ENCODE measurements at places on chromosomes 12 and 14. TPM values are rescaled to one million over a fixed set of nuclear protein-coding genes. Genes with fewer than 3 reads are reported as not detected.

DNA sequence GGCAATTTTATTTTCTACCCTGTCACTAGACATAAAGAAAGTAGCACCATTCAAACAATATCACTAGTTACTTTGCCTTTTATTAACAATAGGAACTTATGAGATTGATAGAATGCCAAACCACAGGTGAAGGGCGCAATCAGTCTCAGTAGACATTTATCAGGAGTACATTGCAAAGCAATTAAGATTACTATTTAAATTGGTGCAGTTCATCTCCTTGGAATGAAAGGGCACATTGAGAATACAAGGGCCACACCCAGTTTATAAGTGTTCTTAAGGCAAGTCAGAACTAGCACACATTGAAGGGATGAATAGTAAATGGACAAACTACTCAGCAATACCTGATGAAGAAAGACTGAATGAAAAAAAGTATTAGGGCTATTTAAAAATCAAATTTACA is 601.4 kb downstream of the C12orf50 start:
- DNase-seq: no peak

GRCh38 chr14:92321701-92322100 is 1.3 kb upstream of the SLC24A4 start:
- no peak for DNase-seq

- no peak for DNase-seq
Observed at GRCh38 chr14:101934601-101935150, 29.7 kb upstream of the DYNC1H1 start.

GRCh38 chr12:95431120-95431519 is 42.8 kb upstream of the METAP2 start:
- no peak for DNase-seq

DNA sequence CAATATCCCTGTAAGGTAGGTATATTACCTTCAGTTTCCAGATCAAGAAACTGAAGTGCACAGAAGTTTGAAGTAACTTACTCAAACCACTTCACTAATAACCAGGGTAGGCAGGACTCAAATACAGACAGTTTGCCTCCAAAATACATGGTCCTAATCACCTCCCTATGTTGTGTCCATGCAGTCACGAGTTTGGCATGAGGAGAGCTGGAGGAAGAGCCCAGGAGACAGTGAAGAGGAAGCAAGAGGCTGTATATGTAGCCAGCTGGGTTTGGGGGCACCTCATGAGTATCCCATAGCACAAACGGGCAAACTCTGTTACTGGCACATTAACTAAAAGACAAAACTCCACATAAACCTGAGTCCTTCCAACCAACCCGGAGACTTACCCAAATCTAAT is 79.2 kb downstream of the DUSP16 start:
- DNase-seq: no peak

DNA sequence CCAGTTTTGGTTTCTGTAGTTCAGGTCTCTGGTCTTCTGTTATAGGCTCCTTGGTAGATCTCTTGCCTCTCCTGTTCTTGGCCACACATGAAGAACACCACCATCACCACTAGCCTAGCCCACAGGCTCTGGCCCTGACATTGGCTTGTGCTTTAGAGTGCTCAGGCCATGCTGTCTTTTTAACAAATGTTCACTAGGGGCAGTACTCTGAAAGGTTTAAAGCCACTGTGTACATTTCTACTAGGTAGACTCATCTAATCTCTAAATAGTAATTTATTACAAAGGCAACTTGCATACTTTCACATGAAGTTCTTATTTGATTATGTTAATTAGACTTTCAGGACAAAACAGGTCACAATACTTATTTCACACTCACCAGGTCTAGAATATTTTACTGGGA is 38.3 kb downstream of the PDE6H start:
- DNase-seq: no peak

DNA sequence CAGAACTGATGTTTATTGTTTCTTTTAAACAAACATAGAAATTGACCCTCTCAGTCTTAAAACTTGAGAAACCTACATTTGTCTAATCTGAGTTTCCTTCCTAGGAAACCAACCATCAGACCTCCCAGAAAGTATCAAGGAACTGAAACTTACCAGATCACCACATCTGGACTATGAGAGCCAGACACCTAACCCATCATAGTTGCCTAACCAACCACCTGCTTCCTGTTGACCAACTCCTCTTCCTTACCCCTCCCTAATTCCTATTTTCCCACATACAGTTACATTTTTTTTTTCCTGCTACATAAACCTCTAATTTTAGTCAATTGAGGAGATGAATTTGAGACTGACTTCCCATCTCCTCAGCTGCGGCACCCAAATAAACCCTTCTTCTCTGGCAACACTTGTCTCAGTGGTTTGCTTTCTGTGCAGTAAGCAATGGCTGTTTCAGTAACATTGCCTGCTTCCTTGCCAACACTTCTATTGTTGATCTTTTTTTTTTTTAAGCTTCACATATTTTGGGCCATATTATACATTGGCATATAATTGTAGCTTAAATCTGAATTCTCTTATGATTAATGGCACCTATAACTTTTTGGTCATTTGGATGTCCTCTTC is 34.3 kb downstream of the KLRD1 start:
- DNase-seq: no peak

DNA sequence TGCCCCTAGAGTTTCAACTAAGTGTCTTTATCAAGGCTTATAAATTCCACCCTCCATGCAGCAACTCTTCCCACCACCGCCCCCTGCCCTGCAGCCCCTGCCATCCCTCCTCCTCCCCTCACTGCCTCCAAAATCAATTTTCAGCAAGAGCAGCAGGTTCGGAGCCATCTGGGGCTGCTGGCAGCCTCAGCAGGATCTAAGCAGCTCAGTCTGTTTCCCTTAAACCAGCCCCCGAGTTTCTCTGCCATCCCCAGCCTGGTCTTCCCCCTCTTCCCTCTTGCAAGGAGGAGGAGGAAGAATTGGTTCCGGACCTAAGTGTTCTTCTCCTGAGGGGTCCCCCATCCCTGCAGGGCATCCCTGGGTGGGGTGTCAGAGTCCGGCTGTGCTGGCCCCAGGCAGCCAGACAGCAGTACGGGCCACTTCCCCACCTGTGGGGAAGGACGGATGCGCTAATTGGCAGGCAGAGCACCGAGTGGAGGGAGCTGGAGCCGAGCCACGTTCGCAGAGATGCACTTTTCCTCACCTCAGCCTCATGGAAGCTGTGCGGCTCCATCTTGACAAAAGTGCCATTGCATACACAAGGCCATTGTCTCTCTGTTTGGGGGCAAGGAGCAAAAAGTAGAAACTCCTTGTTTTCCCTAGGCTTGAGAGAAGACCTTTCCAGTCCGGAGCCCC is 189.3 kb downstream of the KCNA5 start:
- DNase-seq: no peak

DNA sequence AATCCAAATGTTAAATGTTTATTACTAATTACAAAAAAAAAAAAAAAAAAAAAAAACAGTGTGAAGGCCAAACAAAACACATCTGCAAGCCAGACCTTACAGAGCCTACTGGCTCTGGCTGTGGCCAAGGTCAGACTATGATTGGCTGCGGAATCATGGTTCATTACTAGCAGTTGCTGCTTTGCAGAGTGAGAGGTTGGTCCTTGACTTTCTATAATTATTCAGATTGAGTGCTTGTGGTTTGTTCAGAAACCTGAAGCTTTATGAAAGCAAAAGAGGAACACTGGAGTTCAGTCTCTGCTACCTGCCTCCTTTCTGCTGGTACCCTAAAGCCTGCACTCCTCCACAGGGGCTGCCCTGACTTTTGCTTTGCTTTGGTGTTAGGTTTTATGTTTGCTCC is 550.9 kb downstream of the BCL11B start:
- DNase-seq: no peak

DNA sequence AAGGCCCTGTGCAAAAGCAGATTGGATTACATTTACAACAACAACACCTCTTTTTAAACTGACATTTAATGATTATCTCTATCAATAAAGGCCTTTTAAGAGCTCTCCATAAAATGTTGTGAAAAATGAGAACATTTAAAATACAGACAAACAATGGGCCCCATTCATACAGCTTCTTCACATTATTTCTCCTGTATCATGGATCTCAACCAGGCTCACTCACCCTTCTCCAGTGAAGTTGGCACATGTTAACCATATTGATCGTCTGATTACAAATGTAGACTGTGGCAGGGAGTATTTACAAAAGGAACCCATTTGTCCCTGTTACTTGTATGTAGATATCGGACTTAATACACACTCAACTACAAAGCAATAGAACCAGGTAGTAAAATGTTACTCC is 220.2 kb upstream of the BTG1 start:
- no peak for DNase-seq

- no peak for DNase-seq
Observed at GRCh38 chr14:105486974-105487448, 325 bp downstream of the CRIP1 start.

DNA sequence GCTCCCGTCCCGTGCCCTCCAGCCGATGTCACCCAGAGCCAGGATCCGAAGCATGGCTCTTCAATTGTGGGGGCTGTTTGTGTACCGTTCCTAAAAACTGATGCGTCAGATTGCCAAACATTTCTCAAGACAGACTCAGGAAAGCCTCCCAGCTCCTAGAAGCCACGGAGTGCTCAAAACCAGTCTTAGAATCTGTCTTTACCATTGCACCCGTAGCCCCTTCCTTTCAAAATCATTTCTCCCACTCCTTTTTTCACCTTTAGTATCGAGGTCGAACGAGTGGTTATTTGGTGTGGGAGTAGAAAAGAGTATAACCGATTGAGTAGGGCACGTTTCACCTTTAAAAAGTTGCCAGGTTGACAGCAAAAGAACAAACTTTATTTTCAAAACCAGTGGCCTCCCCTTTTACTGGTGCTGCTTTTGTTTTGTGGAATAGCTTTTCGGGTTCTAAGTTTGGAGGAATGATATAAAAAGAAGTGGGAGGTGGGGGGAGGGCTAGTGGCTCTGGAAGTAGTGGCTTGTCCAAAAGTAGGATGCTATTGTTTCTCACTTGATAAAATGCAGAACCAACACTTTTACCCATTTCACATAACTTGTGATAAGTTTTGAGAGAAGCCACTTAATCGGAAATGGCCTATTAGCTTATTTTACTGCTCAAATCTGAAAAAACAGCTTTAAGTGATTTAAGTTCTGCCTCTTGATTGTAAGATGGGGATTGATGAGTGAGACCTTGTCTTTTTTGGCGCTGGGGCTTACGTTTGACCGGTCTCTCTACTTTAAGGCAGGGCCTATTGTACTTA is 803 bp downstream of the STK38L start:
- no peak for DNase-seq

DNA sequence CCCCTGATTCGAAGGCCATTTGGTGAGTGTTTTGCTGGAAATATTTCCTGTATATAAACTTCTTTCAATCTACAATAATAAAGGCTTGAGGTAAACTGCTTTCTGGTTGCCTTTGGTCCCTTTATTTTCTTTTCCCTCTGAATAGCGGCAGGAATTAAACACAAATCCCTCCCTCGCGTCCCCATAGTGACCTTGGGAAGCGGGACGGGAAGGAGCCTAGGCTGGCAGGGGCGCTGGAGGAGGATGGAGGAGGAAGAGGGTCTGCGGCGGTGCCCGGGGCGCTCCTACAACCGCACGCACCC is 2.0 kb downstream of the DIO3 start:
- DNase-seq: no peak

DNA sequence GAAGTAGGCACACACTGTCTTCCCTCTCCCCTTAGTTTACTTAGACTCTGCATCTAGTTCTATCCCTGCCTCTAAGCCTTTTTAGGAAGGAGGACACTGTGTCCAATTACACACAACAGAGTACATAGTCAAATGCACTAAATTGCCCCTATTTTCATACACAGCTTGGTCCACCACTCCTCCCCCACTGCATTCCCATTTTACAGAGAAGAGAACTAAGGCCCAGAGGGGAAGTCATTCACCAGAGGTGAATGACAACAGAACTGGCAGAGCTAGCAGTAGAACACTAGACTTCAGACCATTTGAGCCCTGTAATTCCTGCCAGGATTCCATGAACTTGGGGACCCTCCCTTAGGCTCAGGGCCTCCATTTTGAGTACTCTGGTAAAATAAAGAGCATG is 1.1 kb upstream of the JPH4 start:
- DNase-seq: no peak

GRCh38 chr14:91378930-91379578 is 38.6 kb downstream of the CCDC88C start:
- no peak for DNase-seq

The SLC10A1 gene
- total RNA-seq: not detected

The ANAPC7 gene
- total RNA-seq: 64.8 TPM

The KRT2 gene
- total RNA-seq: not detected

The PAPLN gene
- total RNA-seq: 1.1 TPM

The RFX4 gene
- total RNA-seq: not detected

The TAS2R9 gene
- total RNA-seq: not detected

The SLC38A4 gene
- not detected for total RNA-seq

The EIF2S3B gene
- 7.6 TPM for total RNA-seq

Data from endothelial cell (in vitro differentiated cells).